ENCODE measurements at places on chromosomes 16 and 17. TPM values are rescaled to one million over a fixed set of nuclear protein-coding genes. Genes with fewer than 3 reads are reported as not detected.

LDHD gene
- total RNA-seq, result 0.65 TPM

SP2 gene
- total RNA-seq, result 18.0 TPM

NOXO1 gene
- 1.3 TPM for total RNA-seq

CSH2 gene
- 0.66 TPM for total RNA-seq

EFCAB5 gene
- total RNA-seq, result 0.58 TPM

ACAP1 gene
- 8.9 TPM for total RNA-seq

PIPOX gene
- 4.1 TPM for total RNA-seq

ITGA2B gene
- 13.6 TPM for total RNA-seq

TRPV2 gene
- total RNA-seq, result 2.1 TPM

UMOD gene
- total RNA-seq, result not detected

CDH13 gene
- total RNA-seq, result 0.80 TPM

NPIPA1 gene
- 261 TPM for total RNA-seq

KRT39 gene
- not detected for total RNA-seq

SDR42E1 gene
- 0.35 TPM for total RNA-seq

SLC47A2 gene
- not detected for total RNA-seq

STH gene
- not detected for total RNA-seq

TP53TG3 gene
- total RNA-seq, result not detected

JMJD6 gene
- 17.4 TPM for total RNA-seq

C17orf50 gene
- not detected for total RNA-seq

MMP25 gene
- 0.09 TPM for total RNA-seq

CASKIN1 gene
- 8.9 TPM for total RNA-seq

CRYBA1 gene
- total RNA-seq, result not detected

MT1G gene
- not detected for total RNA-seq

CNGB1 gene
- 0.27 TPM for total RNA-seq

MEOX1 gene
- 1.8 TPM for total RNA-seq

ACSM5 gene
- not detected for total RNA-seq

Data from mesothelial cell of epicardium (in vitro differentiated cells).